ENCODE measurements at places on chromosomes 5 and 9.

GRCh38 chr5:33968211-33969005 lies 16.1 kb downstream of the SLC45A2 start:
- no peak for DNase-seq

DNA sequence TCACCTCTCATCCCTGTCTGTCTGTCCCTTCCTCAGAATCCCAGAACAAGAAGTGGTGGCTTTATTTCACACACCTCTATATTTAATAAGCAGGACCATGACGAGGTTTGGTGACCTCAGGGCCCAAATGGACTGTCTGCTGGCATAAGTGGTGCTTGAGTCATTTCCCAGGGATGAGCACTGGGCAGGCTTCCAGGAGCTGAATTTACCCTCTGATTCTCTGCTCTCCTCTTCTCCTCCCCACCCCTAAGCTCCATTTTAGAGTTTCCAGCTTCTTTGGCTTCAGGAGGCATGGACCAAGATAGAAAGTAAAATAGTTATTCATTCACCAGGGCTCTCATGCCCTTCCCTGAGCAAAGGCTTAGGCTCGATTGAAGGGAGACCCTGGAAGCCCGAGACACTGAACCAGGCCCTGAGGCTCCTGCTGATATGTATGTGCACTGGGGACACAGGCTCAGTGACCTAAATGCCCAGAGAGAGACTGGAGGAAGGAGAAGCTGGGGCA lies 69.1 kb downstream of the PPARGC1B start:
- no peak for DNase-seq

- no peak for DNase-seq
Observed at GRCh38 chr9:17757816-17758215, 178.9 kb downstream of the SH3GL2 start.

- DNase-seq: no peak
Observed at GRCh38 chr5:59330680-59331079, 562.8 kb downstream of the PDE4D start.
